Osteocyte (in vitro differentiated cells): ENCODE measurements at places on chromosomes 16 and 17. TPM values are rescaled to one million over a fixed set of nuclear protein-coding genes. Genes with fewer than 3 reads are reported as not detected.

The C17orf100 gene
- 3.1 and 3.2 TPM in 2 replicates for total RNA-seq

GRCh38 chr16:17885659-17886207 is 415.0 kb upstream of the XYLT1 start:
- H3K27me3 ChIP-seq, result no peaks in the 10 kb centered on the region
- H3K36me3 ChIP-seq, result no peaks in the 10 kb centered on the region
- H3K4me3 ChIP-seq, result no peak overlapping the region
- DNase-seq, result no peak
- H3K4me1 ChIP-seq, result no peaks in the 10 kb centered on the region

DNA sequence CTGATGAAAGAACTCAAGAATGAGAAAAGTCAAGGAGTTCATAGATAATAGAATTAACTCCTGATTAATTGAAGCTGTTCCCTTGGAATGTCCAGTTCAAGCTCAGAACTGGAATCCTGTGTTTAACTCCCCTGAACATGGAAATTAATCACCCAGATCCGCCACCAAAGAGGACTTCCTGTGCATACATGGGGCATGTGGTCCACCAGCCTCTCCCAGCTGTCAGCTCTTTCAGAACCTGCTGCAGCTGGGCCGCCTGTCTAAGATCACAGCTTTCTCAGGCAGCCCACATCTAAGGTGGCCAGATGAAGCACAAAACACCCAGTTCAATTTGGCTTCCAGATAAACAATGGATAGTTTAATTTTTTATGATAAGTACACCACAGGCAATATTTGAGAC is 203.7 kb upstream of the COX10 start:
- H3K27ac ChIP-seq, result no peak overlapping the region
- no peaks in the 10 kb centered on the region for H3K36me3 ChIP-seq
- H3K27me3 ChIP-seq, result no peaks in the 10 kb centered on the region
- H3K4me3 ChIP-seq, result no peak overlapping the region

The CES3 gene
- total RNA-seq, result 0.24 and 0.73 TPM in 2 replicates

- no peak overlapping the region for H3K27ac ChIP-seq
- H3K4me3 ChIP-seq, result no peak overlapping the region
- H3K27me3 ChIP-seq, result peaks cover 8% of the 10 kb centered on the region
- peaks cover 2% of the 10 kb centered on the region for H3K36me3 ChIP-seq
- H3K4me1 ChIP-seq, result peaks cover 3% of the 10 kb centered on the region
Observed at GRCh38 chr17:27651411-27652345, 20.7 kb downstream of the LGALS9 start.

GRCh38 chr16:81376880-81377279 is 62.1 kb downstream of the GAN start:
- H3K27me3 ChIP-seq, result no peaks in the 10 kb centered on the region
- no peak for DNase-seq
- no peaks in the 10 kb centered on the region for H3K4me1 ChIP-seq
- H3K36me3 ChIP-seq, result peaks cover 30% of the 10 kb centered on the region

- H3K27me3 ChIP-seq, result no peaks in the 10 kb centered on the region
- H3K4me1 ChIP-seq, result peaks cover 6% of the 10 kb centered on the region
- DNase-seq, result no peak
- H3K36me3 ChIP-seq, result peaks cover 32% of the 10 kb centered on the region
Observed at GRCh38 chr16:30604316-30604947, 5.8 kb downstream of the ZNF689 start.

DNA sequence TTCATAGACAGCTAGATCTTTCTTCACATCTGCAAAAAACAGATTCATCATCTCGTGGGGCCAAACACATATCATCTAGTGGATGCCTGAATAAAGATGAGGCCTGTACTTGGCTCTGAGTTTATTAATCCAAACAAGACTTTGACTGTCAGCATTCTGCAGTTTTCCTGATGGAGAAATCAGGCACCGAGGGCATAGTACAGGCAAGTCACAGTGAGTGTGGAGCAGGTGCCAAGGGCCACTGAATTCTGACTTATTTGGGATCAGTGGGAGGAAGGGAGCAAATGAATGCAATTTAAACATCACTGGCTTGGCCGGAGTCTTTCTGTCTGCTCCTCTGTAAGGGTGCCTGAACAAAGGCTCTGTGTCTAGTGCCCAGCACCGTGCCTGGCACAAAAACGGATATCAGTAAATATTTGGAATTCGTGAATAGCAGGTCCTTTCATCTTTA is 975 bp downstream of the CFAP20 start:
- DNase-seq, result no peak
- H3K27me3 ChIP-seq, result no peaks in the 10 kb centered on the region
- H3K36me3 ChIP-seq, result no peaks in the 10 kb centered on the region
- peaks cover 33% of the 10 kb centered on the region for H3K4me1 ChIP-seq

DNA sequence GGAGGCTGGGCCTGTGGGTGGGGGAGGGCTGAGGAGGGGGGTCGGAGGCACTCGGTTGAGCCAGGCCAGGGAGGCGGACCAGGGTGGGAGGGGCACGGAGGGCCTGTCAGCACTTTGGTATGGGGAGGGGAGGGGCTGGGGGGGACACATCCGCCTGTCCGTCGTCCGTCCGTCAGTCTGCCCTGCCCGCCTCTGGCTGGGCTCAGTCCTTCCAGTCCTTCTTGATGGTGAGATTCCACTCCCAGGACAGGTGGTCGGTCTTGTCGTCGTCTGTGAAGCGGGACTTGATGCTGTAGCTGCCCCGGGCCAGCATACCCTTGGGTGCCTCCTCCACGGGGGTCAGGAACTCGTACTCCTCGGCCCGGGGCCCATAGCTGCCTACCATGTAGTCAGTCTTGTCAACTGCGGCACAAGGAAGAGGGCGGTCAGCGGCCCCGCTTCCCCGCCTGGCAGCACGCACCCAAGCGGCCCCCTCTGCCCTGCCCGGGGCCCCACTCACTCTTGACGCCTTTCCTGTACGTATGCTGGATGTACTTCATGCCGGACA is 2.4 kb downstream of the ARHGDIA start:
- H3K4me1 ChIP-seq, result peaks cover 41% of the 10 kb centered on the region
- no peak for DNase-seq
- peak overlapping the region; percentile 85 for H3K27ac ChIP-seq
- peaks cover 4% of the 10 kb centered on the region for H3K36me3 ChIP-seq
- H3K4me3 ChIP-seq, result peak overlapping the region; percentile 78
- H3K27me3 ChIP-seq, result no peaks in the 10 kb centered on the region

- no peak overlapping the region for H3K4me3 ChIP-seq
- no peaks in the 10 kb centered on the region for H3K4me1 ChIP-seq
- no peaks in the 10 kb centered on the region for H3K27me3 ChIP-seq
- no peaks in the 10 kb centered on the region for H3K36me3 ChIP-seq
- no peak for DNase-seq
Observed at GRCh38 chr17:52149626-52150025, 8.9 kb downstream of the CA10 start.

- DNase-seq, result no peak
- H3K36me3 ChIP-seq, result peaks cover 8% of the 10 kb centered on the region
- peak within 1 kb of the TSS; percentile 29 for H3K4me3 ChIP-seq
- no peaks in the 10 kb centered on the region for H3K27me3 ChIP-seq
- H3K27ac ChIP-seq, result peak within 1 kb of the TSS; percentile 61
Observed at GRCh38 chr17:42112552-42113176, at the start of gene DHX58. DHX58 (minus strand) TSS chr17:42112714; CDS start chr17:42111892, 822 bp downstream.

The CMTM2 gene
- not detected in 2 replicates for total RNA-seq

DNA sequence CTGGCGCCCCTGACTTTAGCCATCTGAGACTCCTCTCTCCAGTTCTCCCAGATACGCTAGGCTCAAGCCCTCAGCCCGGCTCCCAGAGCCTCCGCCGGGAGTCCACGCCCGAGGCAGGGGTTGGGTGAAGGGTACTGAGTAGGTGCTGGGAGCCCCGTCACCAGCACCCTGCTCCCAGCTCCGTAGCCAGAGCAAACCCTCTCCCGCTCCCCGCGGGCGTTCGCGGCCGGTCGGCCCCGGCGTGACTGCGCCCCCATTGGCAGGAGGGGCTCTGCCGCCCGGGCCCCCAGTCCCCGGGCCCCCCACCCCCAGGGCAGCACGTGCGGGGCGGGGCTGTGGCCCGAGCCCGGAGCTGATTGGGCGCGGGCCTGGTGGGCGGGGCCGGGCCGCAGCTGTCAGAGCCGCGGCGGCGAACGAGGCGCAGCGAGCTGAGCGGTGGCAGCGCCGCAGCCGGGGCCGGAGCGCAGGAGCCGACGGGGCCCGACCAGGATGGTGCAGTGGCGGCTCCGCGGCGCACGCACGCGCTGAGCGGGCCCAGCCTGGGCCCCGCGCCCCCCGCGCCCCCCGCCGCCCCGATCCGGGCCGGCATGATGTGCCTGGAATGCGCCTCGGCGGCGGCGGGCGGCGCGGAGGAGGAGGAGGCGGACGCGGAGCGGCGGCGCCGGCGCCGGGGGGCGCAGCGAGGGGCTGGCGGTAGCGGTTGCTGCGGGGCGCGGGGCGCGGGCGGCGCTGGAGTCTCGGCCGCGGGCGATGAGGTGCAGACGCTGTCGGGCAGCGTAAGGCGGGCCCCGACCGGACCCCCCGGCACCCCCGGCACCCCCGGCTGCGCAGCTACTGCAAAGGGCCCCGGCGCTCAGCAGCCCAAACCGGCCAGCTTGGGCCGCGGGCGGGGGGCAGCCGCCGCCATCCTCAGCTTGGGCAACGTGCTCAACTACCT is at the start of gene SPNS2:
Gene SPNS2, plus strand, starts transcription at position 421 of the 937 bp plus-strand sequence. Its CDS starts 167 bp downstream, at position 588.
- peak within 1 kb of the TSS; percentile 65 for H3K4me3 ChIP-seq
- H3K27ac ChIP-seq, result no peak within 1 kb of the TSS
- peaks cover 45% of the 10 kb centered on the region for H3K27me3 ChIP-seq
- no peaks in the 10 kb centered on the region for H3K36me3 ChIP-seq
- no peak for DNase-seq

DNA sequence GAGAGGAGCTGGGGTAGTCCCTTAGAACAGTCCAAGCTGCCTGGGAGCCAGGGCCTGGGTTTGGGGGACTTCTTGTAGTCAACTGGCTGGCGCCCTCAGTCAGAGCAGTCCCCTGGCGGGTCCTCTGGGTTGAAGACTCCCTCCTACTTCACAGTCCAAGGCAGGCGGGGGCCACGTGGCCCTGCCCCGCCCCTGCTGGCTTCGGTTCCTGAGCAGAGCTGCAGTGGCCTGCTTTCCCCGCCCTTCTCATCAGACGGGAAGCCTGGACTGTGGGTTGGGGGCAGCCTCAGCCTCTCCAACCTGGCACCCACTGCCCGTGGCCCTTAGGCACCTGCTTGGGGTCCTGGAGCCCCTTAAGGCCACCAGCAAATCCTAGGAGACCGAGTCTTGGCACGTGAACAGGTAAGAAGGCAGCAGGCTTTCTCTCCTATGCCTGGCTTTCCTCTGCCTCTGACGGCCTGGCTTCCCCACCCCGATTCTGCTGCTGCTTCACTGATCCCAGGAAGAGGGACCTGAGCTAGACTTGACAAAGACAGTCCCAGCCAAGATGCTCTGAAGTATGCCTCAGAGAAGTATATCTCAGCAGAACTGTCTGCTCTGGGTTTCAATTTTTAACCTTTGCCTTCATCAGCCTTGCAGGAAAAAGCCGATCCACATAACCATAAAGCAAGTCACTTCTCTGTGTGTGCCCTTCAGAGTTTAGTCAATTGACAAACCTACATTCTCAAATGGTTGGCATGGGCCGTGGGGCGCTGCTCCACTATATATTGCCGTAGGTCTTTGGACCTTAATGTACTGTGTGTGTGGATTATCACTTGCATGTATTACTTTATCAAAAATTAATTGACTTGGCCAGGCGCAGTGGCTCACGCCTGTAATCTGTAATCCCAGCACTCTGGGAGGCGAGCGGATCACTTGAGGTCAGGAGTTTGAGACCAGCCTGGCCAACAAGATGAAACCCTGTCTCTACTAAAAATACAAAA is 56.3 kb downstream of the SF3B3 start:
- H3K4me1 ChIP-seq, result peaks cover 66% of the 10 kb centered on the region
- H3K27ac ChIP-seq, result no peak overlapping the region
- no peak overlapping the region for H3K4me3 ChIP-seq
- H3K36me3 ChIP-seq, result peaks cover 2% of the 10 kb centered on the region
- H3K27me3 ChIP-seq, result no peaks in the 10 kb centered on the region

DNA sequence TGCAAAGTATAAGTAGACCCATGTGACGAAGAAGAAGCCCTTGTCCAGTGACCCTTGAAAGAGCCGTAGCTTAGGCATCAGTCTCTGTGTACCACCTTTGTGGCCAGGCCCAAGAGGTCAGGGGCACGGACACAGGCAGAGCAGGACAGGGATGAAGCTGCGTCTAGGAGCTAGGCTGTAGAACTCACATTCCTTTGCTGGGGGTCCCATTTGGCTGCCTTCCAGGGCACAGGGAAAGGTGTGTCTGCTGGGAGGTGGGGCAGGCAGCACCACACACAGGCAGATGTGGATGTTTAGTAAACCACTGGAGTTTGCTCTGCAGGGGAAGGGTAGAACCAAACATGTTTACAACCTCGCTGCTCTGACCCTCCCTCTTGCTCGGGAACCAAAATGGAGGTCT is 33.7 kb downstream of the HNF1B start:
- no peak overlapping the region for H3K4me3 ChIP-seq
- H3K36me3 ChIP-seq, result no peaks in the 10 kb centered on the region
- H3K27ac ChIP-seq, result peak overlapping the region; percentile 81
- DNase-seq, result no peak

- no peak overlapping the region for H3K4me3 ChIP-seq
- H3K4me1 ChIP-seq, result peaks cover 43% of the 10 kb centered on the region
- H3K27me3 ChIP-seq, result no peaks in the 10 kb centered on the region
- no peak for DNase-seq
- H3K36me3 ChIP-seq, result peaks cover 70% of the 10 kb centered on the region
- H3K27ac ChIP-seq, result no peak overlapping the region
Observed at GRCh38 chr16:11030990-11031510, 86.7 kb downstream of the CLEC16A start.

DNA sequence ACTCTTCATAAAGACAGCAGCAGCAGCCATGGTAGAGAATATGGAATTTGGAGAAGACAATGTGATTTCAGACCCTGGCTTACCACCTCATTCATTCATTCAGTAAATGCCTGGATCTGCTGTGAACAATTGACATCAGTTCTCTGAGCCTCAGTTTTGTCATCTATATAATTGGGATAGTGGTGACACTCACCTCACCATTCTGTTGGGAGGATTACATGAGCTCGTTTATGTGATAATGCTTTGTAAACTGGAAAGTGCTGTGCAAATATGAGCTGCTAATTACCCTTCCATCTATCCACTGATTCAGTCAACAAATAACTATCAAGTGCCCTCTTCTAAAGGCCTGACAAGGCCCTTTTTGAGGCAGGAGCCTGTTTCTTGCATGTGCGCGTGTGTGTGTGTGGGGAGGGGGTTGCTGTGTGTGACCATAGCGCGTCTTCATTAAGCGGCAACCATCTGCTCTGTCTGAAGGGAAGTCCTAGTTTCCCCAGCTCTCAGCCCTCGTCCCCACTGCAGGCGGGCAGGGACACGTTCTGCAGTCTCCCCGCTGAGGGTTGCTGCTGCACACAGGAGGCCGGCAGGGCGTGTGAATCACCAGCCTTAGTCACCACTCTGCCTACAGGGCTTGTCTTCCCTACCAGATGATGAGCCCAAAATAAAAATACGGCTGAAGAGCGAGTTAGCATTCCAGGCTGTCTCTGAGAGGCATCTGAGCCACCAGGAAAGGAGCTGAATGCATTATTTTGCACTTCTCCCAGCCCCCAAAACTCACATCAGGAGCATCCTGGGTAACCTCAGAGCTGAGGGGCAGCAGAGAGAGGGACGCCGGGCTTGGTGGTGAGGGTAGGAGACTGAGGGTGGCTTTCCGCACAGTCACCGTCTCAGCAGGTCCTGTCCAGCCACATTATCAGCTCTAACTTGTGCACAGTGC is 19.9 kb downstream of the ARL4D start:
- H3K4me1 ChIP-seq, result peaks cover 41% of the 10 kb centered on the region
- H3K36me3 ChIP-seq, result no peaks in the 10 kb centered on the region
- DNase-seq, result peak; percentile 90
- no peaks in the 10 kb centered on the region for H3K27me3 ChIP-seq
- peak overlapping the region; percentile 30 for H3K4me3 ChIP-seq
